Adrenal gland (tissue), 19 donors: ENCODE measurements at places on chromosomes 11 and 22. TPM values are rescaled to one million over a fixed set of nuclear protein-coding genes. Genes with fewer than 3 reads are reported as not detected.

DNA sequence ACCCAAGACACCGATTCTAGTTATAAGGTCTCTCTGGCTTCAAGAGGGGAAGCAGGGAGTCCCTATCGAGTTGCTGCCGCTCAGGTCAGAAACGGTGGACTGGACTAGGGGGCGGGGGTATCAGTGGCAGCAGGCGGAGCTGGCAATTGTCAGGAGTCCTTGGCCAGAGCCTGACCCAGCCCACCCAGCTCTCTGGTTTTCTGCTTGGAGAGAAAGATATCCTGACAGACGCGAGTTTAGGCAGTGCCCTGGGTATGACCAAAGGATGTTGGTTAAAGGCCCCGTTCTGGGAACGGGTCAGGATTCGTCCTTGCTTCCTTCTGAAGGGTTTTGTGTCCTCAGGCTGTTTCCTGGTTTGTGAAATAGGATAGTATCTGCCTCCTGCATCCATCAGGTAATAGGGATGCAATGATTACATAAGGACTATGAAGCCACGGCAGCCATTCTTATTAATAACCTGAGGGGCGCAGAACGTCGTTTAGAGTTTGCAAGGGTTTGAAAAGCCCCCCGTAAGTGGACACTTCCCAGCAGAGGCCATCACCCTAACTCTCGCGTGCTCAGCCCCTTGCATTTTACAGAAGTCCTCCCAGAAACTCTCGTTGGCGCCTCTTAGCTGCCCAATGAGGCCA lies 700 bp upstream of the DEPDC5 start:
- peak; percentile 59 for DNase-seq
- peak overlapping the region; percentile 97 for H3K27ac ChIP-seq
- no peaks in the 10 kb centered on the region for H3K27me3 ChIP-seq
- no peak overlapping the region for H3K4me3 ChIP-seq
- H3K36me3 ChIP-seq = peaks cover 4% of the 10 kb centered on the region
- peaks cover 61% of the 10 kb centered on the region for H3K4me1 ChIP-seq

GRCh38 chr22:24177045-24177444 lies 4.2 kb upstream of the SUSD2 start:
- no peak overlapping the region for H3K4me3 ChIP-seq
- no peaks in the 10 kb centered on the region for H3K4me1 ChIP-seq
- no peak overlapping the region for H3K27ac ChIP-seq

DNA sequence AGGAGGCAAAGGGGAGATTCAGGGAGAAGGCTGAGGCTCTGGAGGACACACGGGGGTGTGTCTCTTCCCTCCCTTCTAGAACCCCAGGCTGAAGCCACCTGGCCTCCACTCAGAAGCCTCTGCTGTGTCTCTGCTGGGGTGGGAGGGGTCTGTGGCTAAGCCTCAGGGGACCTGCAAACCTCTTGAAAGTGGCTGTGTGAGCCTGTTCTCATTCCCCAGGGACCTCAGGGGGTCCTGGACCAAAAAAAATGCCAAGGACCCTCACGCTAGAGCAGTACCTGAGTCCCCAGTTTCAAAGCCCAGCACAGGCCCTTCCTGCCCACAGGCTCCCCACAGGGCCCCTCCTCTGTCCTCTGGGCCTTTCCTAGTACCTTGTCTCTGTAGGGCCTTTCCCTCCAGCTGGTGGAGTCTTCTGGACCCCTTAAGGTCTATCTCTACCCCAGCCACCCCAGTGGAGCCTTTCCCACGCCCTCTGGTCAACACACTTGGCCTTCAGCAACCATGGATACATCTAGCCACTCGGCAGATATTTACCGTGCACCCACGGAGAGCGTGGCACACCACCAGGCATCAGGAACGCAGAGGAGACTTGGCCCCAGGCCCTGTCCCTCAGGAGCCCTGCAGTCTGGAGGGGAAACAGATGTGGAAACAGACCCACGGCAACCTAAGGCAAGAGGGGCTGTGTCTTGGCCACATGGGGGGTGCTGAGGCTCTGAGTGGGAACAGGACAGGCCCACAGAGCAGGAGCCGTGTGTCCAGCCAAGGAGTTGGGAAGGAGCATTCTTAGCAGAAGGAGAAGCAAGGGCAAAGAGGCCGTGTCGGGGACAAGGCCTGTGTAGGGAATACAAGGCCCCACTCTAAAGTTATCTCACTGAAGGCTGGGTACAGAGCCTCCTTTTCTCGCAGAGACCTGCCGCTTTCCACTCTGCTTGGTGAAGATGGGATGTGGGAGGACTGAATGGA lies 18.5 kb downstream of the PLA2G6 start:
- peaks cover 6% of the 10 kb centered on the region for H3K4me1 ChIP-seq
- no peak overlapping the region for H3K27ac ChIP-seq
- no peak for DNase-seq
- no peaks in the 10 kb centered on the region for H3K27me3 ChIP-seq
- no peaks in the 10 kb centered on the region for H3K36me3 ChIP-seq
- H3K4me3 ChIP-seq = no peak overlapping the region

DNA sequence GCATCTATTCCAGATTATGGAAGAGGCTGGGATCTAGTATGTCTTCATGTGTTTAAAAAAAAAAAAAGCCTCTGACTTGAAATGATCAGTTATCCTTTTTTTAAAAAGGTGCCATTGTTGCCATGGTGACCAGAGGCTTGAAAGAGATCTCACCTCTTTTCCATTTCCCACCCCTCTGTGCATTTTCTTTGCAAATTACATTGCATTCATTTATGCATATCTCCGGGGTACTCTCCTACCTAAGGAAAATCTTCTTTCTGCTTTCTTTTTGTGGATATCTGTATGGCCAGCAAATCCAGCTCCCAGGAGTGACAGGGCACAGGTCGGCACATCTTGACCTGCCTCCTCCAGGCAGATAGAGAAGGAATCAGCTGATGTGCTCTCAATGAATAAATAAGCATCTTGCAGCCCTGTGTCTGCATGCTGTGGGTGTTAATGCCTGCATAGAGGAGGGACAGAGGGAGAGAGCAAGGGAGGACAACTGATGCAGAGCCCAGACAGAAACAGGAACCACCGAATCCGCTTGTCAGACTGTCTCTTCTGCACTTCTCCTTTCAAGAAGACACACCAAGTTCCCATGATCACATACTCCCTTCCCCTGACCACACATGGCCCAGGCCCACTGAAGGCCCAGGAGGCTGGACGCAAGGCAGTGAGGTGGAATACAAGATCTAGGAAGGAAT lies 50.9 kb downstream of the CWC15 start:
- H3K27ac ChIP-seq = no peak overlapping the region
- no peak for DNase-seq
- peaks cover 25% of the 10 kb centered on the region for H3K4me1 ChIP-seq
- no peaks in the 10 kb centered on the region for H3K36me3 ChIP-seq
- no peak overlapping the region for H3K4me3 ChIP-seq

DNA sequence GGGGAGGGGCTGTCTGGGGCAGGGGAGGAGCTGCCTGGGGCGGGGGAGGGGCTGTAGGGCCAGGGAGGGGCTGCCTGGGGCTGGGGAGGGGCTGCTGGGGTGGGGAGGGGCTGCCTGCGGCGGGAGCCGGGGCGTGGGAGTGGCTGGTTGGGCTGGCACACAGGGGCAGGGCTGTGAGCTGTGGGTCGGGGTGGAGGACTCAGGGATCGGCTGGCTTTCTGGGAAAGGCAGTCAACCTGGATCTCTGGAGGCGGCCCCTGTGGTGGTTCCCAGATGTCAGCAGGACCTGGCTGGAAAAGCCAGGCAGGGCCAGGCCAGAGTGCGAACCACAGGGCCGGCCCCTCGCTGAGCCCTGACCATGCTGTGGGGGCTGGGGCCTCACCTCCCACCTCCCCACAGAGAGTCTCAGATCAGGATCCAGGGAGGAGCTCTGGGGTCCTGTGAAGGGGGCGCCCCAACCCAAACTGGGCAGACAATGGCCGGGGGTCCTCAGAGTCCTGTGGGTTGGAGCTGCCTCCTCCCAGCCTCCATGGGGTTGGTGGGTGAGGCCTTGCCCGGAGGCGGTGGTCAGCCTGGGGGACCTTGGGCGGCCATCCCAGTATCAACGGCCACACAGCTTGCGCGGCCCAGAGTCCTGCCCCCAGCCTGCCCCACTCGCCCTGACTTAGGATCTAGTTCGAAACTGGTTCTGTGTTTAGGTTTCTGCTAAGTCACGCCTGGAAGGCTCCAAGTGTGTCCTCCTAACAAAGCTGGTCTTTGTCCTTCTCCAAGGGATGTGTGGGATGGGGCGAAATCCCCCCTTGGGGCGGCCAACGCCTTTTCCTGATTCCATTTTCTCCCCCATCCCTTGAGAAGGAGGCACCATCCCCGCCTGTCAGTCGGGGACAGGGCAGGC lies 1.9 kb downstream of the MUC5B start:
- H3K4me1 ChIP-seq = no peaks in the 10 kb centered on the region
- DNase-seq = no peak
- no peak overlapping the region for H3K27ac ChIP-seq
- no peaks in the 10 kb centered on the region for H3K36me3 ChIP-seq

DNA sequence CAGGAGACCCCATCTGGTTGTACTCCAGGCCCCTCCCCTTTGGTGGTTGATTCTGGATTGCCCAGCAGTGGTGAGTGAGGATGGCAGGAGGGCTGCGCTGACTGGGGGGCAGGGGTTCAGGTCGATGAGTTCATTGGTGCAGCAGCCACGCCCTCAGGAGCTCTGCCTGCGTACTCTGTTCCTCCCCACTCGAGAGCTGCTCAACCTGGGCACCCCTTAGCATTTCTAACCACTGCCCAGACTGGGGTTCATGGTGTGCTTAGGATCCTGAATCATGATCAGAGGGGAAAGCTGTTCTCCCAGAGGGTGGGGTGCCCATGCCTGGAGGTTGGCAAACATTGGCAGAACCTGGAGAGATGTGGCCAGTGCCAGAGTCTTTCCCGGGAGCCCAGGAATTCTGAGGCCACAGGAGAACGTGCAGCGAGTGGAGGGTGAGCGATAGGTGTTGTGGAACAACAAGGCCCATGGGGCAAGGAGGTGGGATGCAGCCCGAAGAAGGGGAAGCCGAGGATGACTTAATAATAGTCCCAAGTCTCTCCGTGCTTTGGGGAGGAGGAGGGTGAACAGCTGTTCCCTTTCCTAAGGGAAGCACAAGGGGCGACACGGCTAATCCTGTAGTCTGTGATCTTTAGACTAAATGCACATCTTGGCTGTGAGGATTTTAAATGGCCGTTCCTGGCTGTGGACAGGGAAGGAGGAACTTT lies 75.5 kb downstream of the SCN3B start:
- no peak for DNase-seq
- H3K27me3 ChIP-seq = no peaks in the 10 kb centered on the region
- H3K4me3 ChIP-seq = no peak overlapping the region
- no peak overlapping the region for H3K27ac ChIP-seq

DNA sequence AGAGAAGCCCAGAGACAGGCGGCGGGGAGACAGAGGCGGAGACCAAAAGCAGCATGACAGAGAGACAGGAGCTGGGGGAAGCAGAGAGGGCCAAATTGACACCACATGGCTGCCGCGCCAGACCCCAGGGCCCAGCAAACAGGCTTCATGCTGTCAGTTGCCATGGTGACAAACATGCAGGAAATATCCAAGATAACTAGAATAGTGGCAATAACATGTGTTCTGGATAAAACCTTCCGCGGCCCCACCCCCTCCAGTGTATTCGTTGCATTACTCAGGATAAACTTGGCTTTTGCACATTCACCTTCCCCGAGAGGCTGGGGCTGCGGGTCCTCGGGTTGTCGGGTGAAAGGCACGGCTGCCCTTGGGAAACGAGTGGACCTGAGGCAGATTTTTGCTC lies 49.9 kb upstream of the CDON start:
- H3K27ac ChIP-seq = no peak overlapping the region
- no peaks in the 10 kb centered on the region for H3K27me3 ChIP-seq
- H3K4me3 ChIP-seq = no peak overlapping the region
- DNase-seq = no peak
- peaks cover 17% of the 10 kb centered on the region for H3K4me1 ChIP-seq
- no peaks in the 10 kb centered on the region for H3K36me3 ChIP-seq

The MRPL21 gene
- total RNA-seq = 46.5 TPM

The DUSP8 gene
- total RNA-seq = 0.22 TPM

DNA sequence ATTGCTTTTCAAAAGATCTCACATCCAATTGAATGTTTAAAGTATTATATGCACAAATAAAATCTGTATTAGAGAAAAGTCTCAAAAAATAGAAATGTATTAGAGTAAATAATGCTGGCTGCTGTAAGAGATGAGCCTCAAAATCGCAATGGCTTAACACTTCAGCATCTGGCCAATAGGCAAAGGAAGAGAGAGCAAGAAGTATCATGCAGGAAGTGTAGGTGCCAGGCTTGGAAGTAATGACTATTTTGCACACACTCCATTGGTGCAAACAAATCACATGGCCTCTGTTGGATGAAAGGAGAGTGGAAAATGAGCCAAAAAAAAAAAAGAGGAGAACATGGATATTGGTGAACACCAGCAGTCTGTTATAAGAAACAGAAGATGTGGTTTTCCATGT lies 193.0 kb upstream of the E2F8 start:
- H3K27ac ChIP-seq = no peak overlapping the region
- H3K27me3 ChIP-seq = peaks cover 4% of the 10 kb centered on the region
- H3K36me3 ChIP-seq = no peaks in the 10 kb centered on the region
- H3K4me1 ChIP-seq = no peaks in the 10 kb centered on the region

The CARD18 gene
- total RNA-seq = not detected

The MALAT1 gene
- 10,534 TPM for total RNA-seq

DNA sequence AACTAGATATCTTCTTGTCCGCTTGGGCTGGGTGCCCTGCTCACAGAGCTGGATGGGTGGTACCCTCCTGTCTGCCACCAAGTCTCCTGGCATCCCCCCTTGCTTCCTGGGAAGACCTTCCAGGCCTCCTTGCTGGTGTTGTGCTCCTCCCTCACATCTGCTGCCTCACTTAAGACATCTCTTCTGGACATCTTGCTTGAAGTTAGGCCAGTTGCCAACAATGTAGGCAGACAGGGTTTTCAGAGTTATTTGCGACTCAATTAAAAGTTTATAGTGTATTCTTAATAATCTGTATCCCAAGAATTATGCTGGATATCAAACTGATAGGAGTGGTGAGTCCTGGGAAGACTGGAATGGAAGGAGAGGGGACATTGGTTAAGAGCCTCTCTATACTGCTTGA lies 64.0 kb upstream of the TNRC6B start:
- no peak for DNase-seq
- H3K4me3 ChIP-seq = no peak overlapping the region
- H3K27ac ChIP-seq = peak overlapping the region; percentile 25
- H3K36me3 ChIP-seq = no peaks in the 10 kb centered on the region
- H3K27me3 ChIP-seq = no peaks in the 10 kb centered on the region

The ABCG4 gene
- total RNA-seq = not detected

- no peaks in the 10 kb centered on the region for H3K36me3 ChIP-seq
- no peak for DNase-seq
- H3K27ac ChIP-seq = no peak overlapping the region
- no peak overlapping the region for H3K4me3 ChIP-seq
These were observed 503.8 kb downstream of the BRD1 start for GRCh38 chr22:49323751-49324415.

DNA sequence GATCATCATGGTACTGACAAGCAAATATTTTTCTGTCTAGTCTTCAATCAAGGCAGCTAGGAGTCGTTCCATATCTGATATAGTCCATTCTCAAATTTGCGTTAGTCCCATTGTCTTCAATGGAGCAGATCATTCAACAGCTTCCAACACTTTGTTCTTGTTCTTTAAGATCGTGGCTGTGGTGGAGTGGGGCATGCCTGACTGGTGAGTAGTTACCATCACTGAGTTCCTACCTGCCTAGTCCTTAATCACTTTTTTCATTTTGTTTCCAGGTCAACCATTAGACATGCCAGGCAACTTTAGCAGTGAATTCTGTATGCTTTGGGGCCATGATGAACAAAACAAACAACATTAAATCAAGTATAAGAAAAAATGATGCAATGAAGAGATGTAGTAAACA lies 693.1 kb upstream of the KIRREL3 start:
- no peak overlapping the region for H3K27ac ChIP-seq
- DNase-seq = no peak
- no peaks in the 10 kb centered on the region for H3K36me3 ChIP-seq
- H3K4me1 ChIP-seq = no peaks in the 10 kb centered on the region

- H3K36me3 ChIP-seq = no peaks in the 10 kb centered on the region
- DNase-seq = no peak
- no peak overlapping the region for H3K4me3 ChIP-seq
- H3K27me3 ChIP-seq = no peaks in the 10 kb centered on the region
- H3K4me1 ChIP-seq = no peaks in the 10 kb centered on the region
These were observed 19.4 kb upstream of the TMPRSS4 start for GRCh38 chr11:118057251-118058145.
